ENCODE measurements at places on chromosomes 4 and X.

- DNase-seq: peak; percentile 15
Observed at GRCh38 chrX:112734290-112734689, 54.6 kb upstream of the LHFPL1 start.

DNA sequence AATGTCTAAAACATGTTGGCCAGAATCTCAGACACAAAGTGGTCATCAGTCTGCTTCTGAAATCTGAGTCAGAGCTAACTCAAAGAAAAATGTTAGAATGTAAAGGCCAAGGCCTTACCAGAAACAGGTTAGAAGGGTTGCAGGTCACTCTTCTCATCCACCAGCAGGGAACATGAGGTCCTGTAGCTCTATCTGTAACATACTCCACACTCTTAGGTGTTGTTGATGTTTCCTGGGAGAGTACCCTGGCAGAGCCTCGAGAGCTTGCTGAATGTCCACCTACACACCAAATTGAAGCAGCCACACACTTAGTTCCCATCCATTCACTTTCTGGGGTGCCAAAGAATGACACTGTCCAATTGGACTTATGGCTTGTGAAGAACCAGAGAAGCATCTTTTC lies 76.6 kb upstream of the INPP4B start:
- no peak for DNase-seq

- no peak for DNase-seq
Observed at GRCh38 chr4:18388039-18388438, 366.5 kb upstream of the LCORL start.

DNA sequence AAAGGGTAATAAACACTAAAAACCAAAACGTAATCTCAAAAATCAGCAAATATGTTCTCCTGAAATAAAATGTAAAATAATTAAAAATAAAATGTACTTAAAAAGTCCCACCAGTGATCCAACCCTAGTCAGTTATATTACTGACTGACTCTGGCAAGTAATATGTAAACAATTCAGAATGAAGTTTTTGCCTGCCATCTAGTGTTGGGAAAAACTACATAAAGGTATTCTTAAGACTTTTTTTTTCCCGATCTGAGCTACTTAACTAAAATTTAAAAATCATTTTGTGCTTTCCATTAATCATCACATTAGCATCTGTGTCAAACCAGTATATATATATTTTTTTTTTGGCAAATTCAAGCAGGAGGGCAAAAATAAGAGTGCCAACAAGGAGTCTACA lies 24.0 kb downstream of the RCHY1 start:
- peak; percentile 4 for DNase-seq

- DNase-seq: peak; percentile 81
Observed at GRCh38 chr4:114005569-114006442, 26.4 kb upstream of the ARSJ start.

Measured in HT1080 (cell line).